ENCODE measurements at places on chromosomes 6 and 20. TPM values are rescaled to one million over a fixed set of nuclear protein-coding genes. Genes with fewer than 3 reads are reported as not detected.

ZSCAN23 gene
- 1.3 TPM for total RNA-seq

ELOVL4 gene
- 1.7 TPM for total RNA-seq

IL17A gene
- not detected for total RNA-seq

GJA1 gene
- 0.24 TPM for total RNA-seq

MOXD1 gene
- total RNA-seq = not detected

ERVFRD-1 gene
- not detected for total RNA-seq

ETV7 gene
- 3.1 TPM for total RNA-seq

EEF1A2 gene
- total RNA-seq = 0.27 TPM

Measured in activated naive CD8-positive, alpha-beta T cell treated with anti-CD3 and anti-CD28 coated beads for 36 hours (primary cell).